ENCODE measurements at places on chromosomes 4 and X. TPM values are rescaled to one million over a fixed set of nuclear protein-coding genes. Genes with fewer than 3 reads are reported as not detected.

DNA sequence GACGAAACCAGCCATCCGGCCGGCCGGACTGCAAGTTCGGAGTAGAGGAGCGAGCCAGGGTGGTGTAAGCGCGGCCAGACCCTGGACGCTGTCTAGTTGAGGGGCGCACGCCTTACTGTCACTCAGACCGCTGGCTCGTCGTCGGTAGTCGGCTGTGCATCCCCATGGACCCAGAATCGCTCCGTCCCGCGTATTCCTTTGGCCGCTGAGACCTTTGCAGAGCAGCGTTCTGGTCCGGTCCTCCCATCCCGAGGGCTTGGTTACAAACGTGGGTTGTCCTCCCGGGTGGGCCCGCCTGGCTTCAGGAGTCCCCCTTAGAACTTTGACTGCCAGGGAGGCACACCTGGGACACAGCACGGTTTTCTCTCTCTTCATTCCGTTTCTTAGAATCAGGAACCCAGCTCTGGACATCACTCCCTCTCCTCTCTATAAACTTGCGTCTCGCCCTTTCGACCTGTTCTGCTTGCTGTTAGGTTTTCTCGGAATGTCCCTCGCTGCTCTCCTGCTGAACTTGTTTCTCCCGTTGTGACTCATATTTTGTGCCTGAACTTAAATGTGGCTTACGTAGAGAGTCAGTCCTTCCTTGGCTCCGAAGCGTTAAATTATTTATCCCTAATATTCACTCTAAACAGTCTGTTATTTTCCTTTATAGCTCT lies 672 bp downstream of the PGM2 start:
- no peak for DNase-seq

- DNase-seq = no peak
Measured at GRCh38 chr4:41715155-41715554, 33.4 kb downstream of the PHOX2B start.

Gene ADH1A
- not detected for total RNA-seq

Gene CENPVL2
- total RNA-seq = 0.49 TPM

Gene TMSB15C
- total RNA-seq = 16.9 TPM

Gene NEUROG2
- total RNA-seq = not detected

DNA sequence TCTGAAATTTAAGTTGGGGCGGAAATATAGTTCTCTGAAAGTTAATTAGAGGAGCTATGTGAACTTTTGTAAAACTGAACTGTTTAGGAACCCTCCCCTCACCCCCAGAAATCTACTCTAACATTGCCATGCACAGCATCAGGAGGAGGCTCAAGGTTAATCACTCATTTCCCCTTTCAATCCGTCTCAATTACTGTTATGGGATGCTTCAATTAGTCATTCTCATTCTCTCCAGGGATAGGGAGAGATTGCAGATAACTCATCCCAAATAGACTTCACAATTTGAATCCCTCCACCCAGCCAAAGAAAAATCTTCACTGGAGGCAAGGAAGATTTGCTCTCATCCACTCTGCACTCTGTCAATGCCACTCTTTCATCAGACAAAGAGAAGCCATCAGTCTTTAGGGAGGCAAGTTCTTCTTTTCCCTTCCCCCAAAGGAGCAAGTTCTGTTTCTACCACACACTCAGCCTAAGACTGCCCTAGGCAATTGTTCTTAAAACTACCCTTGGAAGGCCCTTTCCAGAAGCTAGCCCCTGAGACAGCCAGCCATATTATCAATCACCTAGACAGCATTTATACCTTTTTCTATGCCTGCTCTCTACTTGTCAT lies 140.4 kb downstream of the SLC10A7 start:
- no peak for DNase-seq

Gene FAM236A
- not detected for total RNA-seq

Gene MRPL1
- total RNA-seq = 27.0 TPM

- no peak for DNase-seq
Measured at GRCh38 chr4:182569561-182569960, 326.4 kb downstream of the TENM3 start.

DNA sequence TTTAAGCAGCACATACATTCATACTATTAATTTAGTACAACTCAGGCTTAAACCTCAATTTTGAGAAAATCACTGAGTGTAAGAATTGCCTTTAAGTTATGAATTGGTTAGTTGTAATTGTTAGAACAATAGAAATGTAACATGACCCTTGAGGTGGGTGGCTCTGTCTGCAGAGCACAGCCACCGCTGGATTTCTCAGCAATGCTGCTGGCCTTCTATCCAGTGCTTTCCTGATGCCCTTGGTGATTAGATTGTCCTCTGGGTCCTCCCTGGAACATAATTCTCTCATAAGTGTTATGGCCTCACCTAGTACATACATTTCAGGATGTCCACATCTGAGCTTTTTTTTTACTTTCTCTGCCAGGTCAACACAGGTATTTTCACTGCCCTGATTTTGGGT lies 213.2 kb downstream of the SLC7A11 start:
- no peak for DNase-seq

Gene BEX5
- total RNA-seq = not detected

Gene SLC16A2
- total RNA-seq = 15.0 TPM

- DNase-seq = no peak
Measured at GRCh38 chr4:17698116-17698515, 83.3 kb downstream of the FAM184B start.

DNA sequence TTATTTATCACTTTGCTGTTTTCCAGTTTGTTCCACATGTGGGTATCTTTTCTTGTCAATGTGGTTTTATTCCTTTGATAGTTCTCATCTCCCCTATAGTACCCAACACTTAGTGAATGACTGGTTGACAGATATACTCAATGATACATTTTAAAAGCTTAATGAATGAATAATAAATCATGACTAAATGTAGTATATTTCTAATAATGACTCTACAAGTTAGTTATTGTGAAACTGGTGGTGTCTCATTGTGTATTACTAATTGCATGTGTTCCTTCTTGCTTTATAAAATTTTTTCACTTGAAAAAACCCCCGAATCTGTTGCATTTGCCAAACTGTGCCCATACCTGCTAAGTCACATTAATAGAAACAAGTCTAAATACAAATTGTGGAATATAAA lies 95.4 kb downstream of the MBNL3 start:
- no peak for DNase-seq
